NCI-H1105 treated with DMSO at 0.1 percent for 48 hours (cell line): ENCODE measurements at places on chromosomes 6 and 20.

DNA sequence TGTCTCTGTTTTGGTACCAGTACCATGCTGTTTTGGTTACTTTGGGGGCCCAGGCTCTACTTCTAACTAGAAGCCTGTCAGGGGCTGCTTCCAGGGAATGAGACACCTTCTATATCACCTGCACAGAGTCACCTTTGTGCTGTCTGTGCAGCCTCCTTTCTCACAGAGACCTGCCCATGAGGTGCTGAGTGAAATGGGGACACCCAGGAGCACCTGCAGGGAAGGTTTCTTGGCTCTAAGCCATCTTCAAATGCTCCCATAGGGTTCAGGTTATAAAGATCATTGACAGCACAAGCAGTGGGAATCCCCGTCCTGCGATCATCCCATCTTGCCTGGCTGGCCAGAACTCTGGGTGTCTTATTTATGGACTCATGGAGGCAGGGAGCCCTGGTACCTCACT is 19.1 kb downstream of the GABRR2 start:
- no peak for DNase-seq

DNA sequence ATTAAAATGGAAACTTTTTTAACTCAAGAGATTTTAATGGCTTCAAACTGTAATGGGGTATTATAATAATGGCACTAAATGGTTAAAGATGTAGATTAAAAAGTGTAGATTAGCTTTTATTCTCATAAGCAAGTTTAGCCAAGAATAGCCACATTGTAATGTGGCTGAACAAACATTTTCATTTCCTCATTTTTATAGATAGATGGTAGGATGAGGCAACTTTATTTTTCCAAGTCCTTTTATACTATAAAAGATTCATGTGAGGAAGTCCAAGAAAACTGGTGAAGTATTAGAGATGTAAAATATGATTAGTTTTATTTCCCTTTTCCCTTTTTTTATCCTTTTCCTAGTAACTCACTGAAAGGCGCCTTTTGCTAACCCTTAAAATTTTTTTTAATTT is 88.8 kb downstream of the ATRN start:
- no peak for DNase-seq

GRCh38 chr20:44024820-44025580 is 110.3 kb downstream of the TOX2 start:
- DNase-seq: no peak

DNA sequence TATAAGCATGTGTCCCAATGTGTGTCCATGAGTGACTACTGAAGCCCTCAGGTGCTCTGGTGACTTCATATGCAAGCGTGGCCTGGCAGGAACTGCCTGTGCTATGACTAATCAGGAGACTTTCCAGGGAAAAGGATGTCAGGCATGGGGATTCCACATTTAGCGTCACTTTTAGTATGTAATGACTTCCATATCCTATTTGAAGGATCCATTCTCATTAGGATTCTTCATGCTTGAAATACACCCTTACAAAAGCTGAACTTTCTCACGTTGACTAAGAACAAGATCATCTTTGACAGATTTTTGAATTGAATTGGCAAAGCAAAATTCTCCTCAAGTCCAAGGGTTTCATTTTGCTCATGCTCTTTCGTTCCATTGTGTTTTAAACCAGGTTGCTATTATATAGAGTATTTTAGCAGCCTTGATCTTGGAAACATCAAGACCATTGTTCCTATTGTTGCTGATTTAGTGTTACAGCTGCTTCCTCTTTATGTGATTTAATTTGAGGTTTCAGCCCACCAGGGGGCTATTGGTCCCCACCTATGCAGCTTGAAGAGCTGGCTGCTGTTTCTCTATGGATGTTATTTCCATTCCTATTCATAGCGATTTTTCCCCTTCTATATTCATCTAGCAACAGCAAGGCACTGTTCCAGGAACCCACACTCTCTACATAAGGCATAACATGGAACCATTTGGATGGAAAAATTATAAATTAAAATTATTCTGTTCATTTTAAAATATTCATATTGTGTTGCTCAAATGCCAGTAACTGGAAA is 418.6 kb downstream of the CDKAL1 start:
- peak; percentile 71 for DNase-seq

DNA sequence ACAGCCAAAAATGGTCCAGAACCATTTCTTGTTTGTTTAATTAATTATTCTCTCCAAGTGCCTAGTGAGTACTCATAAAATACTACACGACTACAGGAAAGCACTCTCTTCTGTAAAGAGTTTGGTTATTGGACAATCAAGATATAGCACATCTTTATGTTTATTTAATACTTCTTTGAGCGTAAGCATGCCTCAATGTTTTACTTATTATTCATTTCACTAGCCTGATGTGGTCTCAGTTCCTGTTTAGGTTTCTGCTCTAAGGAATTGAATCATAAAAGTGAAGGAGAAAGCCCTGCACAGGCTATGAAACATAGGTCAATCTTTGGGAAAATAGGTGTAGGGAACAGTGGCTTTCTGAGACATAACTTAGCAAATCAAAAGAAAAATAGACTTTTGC is 45.9 kb upstream of the AIG1 start:
- DNase-seq: no peak

DNA sequence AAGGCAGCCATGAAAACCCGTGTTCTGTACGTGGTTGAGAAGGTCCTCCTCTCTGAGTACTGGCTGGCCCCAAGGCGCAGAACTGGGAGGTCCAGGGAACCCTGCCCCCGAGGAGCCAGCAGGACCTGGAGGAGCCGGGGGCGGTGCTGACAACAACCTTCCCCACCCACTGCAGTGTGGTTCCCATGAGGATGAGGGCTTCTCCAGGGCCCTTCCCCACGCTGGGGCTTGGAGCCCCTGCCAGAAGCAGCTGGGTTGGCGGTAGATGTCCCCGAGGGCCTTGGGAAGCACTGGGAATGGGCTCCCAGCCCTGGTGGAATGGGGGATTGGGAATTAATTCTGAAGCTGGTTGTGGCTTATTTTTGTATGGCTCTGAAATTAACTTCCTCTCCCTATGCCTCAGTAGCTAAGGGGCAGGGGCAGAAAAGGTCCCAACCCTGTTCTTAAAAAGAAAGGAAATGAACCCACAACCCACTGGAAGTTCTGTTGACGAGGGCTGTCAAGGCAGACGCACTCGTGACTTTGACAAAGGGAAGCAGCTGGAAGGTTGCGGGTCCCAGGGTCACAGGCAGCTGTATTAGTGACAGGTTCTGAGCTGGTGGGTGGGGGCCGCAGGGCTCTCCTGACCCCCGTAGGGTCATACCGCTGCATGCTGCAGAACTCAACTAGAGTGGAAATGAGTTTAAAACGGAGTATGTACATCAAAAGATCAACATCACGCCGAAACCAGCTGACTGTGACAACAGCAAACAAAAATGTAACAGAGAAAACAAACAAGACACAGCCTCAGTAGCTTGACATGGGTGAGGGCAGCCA is 13.9 kb upstream of the HELZ2 start:
- no peak for DNase-seq

- no peak for DNase-seq
Measured at GRCh38 chr6:75281653-75282052, 2.9 kb downstream of the TMEM30A start.

- no peak for DNase-seq
Measured at GRCh38 chr20:23612396-23612795, 6.7 kb upstream of the CST9 start.

DNA sequence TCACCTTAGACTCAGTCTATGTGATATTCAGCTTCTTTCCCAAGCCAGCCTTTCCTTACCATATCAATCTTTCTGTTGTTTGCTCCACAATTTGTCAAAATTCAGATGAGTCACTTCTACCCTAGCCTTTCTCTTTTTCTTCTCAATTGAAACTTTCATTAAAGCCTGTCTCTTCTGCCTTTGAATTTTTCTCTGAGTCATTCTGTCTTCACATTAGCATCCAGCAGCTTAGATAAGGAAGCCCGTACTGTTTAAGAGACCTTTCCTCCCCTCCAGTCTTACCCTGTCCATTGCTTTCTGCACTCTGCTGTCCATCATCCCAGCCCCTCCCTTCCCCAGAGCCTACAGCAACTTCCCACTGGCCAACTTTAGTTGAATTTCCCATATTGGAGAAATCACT is 34.9 kb upstream of the RALGAPA2 start:
- no peak for DNase-seq

- no peak for DNase-seq
Measured at GRCh38 chr6:17381424-17382147, 11.8 kb upstream of the CAP2 start.

DNA sequence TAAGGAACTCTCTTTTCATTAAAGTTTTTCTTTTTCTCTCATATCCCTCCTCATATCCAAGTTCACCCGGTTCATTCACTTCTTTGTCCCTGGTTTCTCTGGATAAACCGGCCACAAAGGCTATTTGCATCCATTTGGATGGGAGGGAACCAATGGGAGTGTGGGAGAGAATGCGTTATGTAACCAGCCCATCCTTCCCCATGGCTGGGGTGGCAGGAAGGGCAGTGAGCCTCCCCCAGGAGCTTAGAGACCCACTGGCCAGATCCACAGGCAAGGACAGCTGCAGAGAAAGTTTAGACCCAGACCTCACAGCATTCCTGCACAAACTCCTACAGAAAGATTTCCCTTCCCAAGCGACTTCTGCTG is 10.7 kb downstream of the CASS4 start:
- no peak for DNase-seq

GRCh38 chr6:75882734-75883133 is 133.7 kb downstream of the MYO6 start:
- DNase-seq: no peak

GRCh38 chr6:53829698-53830221 is 35.0 kb downstream of the LRRC1 start:
- no peak for DNase-seq

- DNase-seq: no peak
Measured at GRCh38 chr6:39215640-39216158, 13.6 kb downstream of the KCNK5 start.

- DNase-seq: no peak
Measured at GRCh38 chr6:149867876-149868640, 3.9 kb upstream of the LRP11 start.

GRCh38 chr20:19901226-19901625 is 115.9 kb upstream of the NAA20 start:
- DNase-seq: no peak
